H9 (cell line): ENCODE measurements at places on chromosomes 6 and 20.

GRCh38 chr6:102928109-102928508 lies 1534.6 kb downstream of the GRIK2 start:
- DNase-seq: no peak

GRCh38 chr6:137776786-137777686 lies 90.0 kb upstream of the TNFAIP3 start:
- DNase-seq: no peak

DNA sequence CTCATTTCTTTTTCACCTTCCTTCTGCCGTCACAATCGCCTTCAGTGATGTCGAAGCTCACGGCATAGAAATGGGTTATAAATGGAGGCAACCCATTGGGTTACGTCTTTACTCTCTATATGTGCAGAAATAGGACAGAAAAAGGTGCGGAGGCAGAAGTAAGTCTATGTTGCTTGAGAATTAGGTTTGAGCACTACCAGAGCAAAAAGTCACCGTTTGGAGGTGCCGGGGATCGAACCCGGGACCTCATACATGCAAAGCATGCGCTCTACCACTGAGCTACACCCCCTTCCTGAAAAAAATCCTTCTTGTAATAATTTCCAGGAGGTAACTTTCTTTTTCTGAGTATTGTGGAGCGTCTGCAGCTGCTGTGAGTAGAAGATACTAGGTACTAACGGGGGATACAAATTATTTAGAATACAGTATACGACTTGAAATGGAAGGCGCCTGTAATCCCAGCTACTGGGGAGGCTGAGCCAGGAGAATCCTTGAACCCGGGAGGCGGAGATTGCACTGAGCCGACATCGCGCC lies 134.2 kb downstream of the TRIM27 start:
- DNase-seq: peak; percentile 67

DNA sequence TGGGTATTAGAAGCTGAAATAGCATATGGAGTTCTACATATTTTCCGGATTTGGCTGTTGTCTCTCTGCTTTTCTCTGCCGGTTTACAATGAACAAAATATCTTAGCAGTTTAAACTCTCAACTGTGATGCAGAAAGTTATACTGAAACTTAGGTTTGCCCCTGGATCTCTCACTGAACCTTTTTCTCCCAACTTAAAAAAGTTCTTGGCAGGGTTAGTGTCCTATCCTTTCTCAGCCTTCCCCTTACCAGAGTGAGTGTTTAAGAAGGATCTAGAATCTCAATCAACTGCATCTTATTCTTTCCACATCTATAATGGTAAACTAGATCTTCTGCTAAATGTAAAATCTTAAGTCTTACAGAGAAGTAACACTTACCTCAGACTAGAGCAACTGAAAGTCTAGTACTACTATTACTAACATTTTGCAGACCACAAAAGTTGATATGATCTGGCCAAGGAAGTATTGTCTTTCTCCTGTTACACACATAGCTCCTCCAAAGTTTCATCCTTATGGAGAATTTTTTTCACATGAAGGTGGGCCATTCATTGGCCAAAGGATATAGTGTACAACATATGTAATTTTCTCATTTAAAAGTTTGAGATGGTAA lies 392.3 kb upstream of the RUNX2 start:
- DNase-seq: no peak

GRCh38 chr6:120805276-120805675 lies 529.0 kb downstream of the TBC1D32 start:
- DNase-seq: no peak

GRCh38 chr6:107917451-107918375 lies 40.3 kb downstream of the SEC63 start:
- DNase-seq: no peak

GRCh38 chr6:36985808-36986703 lies at the start of gene MTCH1:
Gene MTCH1 (minus strand): TSS chr6:36986196. CDS start chr6:36986173, 23 bp downstream.
- DNase-seq: peak; percentile 84

DNA sequence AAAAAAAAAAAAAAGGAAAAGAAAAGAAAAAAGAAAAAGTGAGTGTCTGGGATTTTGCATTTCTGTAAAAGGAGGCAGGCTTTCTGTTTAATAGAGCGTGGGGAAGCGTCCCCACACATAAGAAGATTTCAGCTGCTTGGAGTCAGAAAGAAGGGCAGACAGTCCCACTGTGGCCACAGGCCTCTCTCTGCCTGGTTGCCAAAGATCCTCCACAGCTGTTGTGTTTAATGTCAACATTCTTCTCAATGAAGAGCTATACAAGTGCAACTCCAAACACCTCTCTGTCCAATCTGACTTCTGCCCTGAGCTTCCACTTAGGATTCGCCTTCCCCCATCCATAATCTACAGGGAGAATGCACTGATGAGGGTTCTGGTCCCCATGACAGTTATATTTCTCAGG lies 64.3 kb upstream of the MLN start:
- no peak for DNase-seq

DNA sequence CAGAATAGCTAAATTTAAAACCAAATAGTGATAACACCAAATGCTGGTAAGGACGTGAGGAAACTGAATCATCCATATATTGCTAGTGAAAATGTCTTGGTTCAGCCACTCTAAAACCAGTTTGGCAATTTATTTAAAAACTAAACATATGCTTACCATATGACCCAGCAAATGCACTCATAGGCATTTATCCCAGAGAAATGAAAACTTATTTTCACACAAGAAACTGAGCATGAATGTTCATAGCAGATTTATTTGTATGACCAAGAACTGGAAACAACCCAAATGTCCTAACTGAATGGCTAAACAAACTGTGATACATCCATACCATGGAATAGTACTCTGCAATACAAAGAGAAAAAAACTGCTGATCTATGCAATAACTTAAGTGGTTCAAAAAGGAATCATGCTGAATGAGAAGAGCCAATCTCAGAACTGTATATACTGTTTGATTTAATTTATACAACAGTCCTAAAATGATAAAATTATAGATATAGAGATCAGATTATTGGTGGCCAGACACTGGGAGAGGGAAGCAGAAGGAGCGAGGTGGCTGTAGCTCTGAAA lies 115.6 kb upstream of the ADGRF1 start:
- DNase-seq: no peak

- DNase-seq: peak; percentile 73
These were observed 210.5 kb downstream of the ERMARD start for GRCh38 chr6:169961772-169962561.

GRCh38 chr20:58466729-58467571 lies 48.2 kb downstream of the APCDD1L start:
- peak; percentile 60 for DNase-seq

GRCh38 chr20:43472671-43473380 lies 15.1 kb downstream of the SRSF6 start:
- DNase-seq: no peak

DNA sequence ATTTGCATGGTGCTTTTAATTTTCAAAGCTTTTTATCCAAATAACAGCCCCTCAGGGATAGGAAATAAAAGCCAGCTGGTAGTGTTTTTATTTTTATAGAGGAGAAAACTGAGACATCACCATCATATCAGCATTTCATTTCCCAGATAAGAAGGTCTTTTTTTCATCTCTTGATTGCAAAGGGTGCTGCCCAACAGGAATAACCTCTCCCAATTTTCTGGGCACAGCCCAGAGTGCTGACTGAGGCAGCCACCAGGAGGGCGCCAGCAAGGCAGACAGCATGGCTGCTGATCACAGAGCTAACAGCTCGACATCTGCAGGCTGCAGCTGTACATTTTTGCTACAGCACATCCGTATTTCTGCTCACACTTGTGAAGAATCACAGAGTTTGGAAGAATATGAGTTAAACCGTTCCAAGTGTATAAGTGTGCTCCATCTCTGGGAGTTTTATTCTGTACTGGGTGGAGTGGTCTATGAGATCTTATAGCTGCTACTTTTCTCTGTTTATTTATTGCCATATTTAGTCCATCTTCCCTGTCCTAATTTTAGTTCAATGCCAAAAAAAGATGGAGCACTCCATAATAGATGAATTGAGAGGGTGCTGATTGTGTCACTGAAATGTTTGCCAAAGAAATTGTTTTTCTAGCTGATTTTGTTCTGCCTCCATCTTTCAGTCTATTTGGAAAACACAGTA lies 85.5 kb upstream of the C20orf144 start:
- no peak for DNase-seq
